ENCODE measurements at places on chromosomes 7 and 10.

DNA sequence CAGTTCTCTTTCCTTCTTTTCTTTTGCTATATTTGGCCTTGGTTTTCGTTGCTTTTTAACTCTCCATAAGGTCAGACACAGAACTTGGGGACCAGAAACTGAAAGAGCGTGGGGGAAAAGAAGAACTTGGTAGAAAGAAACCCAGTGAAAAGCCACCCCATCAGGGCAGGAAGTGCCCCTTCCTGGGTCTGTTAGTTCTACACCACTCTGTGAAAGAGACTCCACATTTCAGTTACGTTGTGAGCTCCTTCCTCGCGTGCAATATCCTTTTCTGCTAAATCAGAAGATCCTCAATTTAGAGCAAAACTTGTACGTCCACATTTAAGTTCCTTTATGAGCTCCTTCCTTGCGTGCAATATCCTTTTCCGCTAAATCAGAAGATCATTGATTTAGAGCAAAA is 220.6 kb upstream of the FOXK1 start:
- no peak for DNase-seq

- no peak for DNase-seq
Observed at GRCh38 chr7:74480861-74481417, 27.2 kb downstream of the GTF2IRD1 start.

DNA sequence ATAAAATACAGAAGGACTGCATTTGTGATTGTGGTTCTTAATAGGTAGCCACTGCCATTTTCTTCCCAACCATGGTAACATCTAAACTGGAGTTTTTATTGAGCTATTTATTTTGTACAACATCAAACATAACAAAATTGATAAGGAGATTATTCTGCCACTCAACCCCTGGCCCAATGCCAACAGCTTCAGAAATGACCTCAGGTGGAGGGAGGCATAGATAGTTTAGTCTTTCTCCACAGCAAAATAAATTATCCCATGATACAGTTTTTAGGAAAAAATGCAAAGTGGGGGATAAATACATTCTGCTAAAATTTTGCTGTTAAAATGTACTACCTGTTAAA is 57.6 kb downstream of the LRRTM3 start:
- no peak for DNase-seq

GRCh38 chr7:76354981-76355730 is 3.6 kb downstream of the YWHAG start:
- DNase-seq, result no peak

- DNase-seq, result no peak
Observed at GRCh38 chr7:50213622-50214017, 90.9 kb upstream of the IKZF1 start.

GRCh38 chr10:80133206-80133605 is 676 bp downstream of the PLAC9 start:
- no peak for DNase-seq

GRCh38 chr10:63574011-63574410 is 52.8 kb downstream of the REEP3 start:
- no peak for DNase-seq

Data from GM13977 (cell line).